Foreskin keratinocyte (primary cell): ENCODE measurements at places on chromosomes 12 and 14. TPM values are rescaled to one million over a fixed set of nuclear protein-coding genes. Genes with fewer than 3 reads are reported as not detected.

The TAS2R8 gene
- not detected in 2 replicates for total RNA-seq

The HSP90B1 gene
- 981 and 1,151 TPM in 2 replicates for total RNA-seq

DNA sequence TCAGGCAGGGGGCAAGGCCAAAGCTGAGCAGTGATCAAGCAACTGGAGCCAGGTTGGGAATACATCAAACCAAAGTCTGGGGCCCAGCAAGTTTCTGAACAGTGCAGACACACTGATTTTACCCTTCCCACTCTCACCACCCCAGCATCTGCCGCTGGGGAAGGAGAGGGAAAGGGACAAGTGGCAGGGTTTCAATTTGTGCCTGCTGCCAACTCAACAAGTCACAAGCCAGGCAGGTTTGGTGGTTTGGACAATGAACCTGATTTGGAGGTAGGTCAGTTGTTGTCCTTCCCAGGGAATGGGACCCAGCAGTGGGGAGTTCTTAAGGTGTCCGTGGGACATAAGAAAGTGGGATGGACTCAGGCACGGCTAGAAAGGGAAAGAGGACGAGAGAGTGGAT, 151.9 kb upstream of the NOS1 start:
- no peak for DNase-seq

GRCh38 chr14:71638523-71639196, 293.6 kb upstream of the RGS6 start:
- DNase-seq: peak; percentile 48

DNA sequence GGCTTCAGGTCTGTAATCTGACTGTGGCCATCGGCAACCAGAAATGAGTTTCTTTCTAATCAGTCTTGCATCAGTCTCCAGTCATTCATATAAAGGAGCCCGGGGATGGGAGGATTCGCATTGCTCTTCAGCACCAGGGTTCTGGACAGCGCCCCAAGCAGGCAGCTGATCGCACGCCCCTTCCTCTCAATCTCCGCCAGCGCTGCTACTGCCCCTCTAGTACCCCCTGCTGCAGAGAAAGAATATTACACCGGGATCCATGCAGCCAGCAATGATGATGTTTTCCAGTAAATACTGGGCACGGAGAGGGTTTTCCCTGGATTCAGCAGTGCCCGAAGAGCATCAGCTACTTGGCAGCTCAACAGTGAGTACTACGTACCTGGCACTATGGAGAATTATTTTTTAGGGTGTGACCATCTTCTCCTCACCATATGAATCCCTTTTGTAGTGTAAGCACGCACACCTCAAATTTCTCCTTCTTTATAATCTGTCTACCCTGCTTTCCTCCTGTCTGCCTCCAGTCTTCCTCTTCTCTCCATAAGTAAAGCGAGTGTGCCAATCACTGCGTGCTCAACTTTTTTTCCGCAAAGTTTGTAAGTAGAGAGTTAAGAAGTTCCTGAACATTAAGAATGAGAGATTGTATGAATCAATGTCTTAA, at the start of gene TPH2:
Gene TPH2 (plus strand): TSS at position 118 of the 658 bp plus-strand sequence. CDS start 142 bp downstream, at position 260.
- DNase-seq: peak; percentile 32

- no peak for DNase-seq
Observed at GRCh38 chr14:92506231-92506630, 7.3 kb upstream of the RIN3 start.
